Thoracic aorta (tissue), 2 donors: ENCODE measurements at places on chromosomes 11 and 22.

GRCh38 chr22:23497016-23497885 is 82.8 kb downstream of the IGLL1 start:
- DNase-seq: no peak

DNA sequence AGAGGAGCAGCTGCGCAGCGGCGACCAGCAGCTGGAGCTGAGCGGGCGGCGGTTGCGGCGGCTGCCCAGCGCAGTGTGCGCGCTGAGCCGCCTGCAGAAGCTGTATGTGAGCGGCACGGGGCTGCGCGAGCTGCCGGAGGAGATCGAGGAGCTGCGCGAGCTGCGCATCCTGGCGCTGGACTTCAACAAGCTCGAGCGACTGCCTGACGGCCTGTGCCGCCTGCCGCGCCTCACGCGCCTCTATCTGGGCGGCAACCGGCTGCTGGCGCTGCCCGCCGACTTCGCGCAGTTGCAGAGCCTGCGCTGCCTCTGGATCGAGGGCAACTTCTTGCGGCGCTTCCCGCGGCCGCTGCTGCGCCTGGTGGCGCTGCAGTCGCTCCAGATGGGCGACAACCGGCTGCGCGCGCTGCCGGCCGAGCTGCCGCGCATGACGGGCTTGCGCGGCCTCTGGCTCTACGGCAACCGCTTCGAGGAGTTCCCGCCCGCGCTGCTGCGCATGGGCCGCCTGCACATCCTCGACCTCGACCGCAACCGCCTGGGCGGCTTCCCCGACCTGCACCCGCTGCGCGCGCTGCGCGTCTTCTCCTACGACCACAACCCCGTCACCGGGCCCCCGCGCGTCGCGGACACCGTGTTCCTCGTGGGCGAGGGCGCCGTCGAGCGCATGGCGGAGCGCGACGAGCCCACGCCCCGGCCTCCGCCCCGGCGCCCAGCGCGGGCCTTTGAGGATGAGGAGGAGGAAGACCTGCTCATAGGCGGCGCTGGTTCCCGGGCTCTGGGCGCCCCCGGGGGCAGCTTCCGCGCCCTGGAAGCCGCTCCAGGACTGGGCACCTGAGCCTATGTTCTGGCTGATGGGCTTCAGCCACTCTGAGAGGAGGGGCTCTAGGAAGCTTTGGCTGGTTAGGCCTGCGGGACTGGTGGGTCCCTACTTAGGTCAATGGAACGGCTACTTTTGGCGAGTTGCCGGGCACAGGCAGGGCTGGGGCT is 787 bp downstream of the LRRC10B start:
- DNase-seq: no peak

GRCh38 chr11:2968341-2968900 is 23.7 kb downstream of the NAP1L4 start:
- no peak for DNase-seq

- DNase-seq: no peak
These were observed 6.3 kb downstream of the BBOX1 start for GRCh38 chr11:27046956-27047355.

DNA sequence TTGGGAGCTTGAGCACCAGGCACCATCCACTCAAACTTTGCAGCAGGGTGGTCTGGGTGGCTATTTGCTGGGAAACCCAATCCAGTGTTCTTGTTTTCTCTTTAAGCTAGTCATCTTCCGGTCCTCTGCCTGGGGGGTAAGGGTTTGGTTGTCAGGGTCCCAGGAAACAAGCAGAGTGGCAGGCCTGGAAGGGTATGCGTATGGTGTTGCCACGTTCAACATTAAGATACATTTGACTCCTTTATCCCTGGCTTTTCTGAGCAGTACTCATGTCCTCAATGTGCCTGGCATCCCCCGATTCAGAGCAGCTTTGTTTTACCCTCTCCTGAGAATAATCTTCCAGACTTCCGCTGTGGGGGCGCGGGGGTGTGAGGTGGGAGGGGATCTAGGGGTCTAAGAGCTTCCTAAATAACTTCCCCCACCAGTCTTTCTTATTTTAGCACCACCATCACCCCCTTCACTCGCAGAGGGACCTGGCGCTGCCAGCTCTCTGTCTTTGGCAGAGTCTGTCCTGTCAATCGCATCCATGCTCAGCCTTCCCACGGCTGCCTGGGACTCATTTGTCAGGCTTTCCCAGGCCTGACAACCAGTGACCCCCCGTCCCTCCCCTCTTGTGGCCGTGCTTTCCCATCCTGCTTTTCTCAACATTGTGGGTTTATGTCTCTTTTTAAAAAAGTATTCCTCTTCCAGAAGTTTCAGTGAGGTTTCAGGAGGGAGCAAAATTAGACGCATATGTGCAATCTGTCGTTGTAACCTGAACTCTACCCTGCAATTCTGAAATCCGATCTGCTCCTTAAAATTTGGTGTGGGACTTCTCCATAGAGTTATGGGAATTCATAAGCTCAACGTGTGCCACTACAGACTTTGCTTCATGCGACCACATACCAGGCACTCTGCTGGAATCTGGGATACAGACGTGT is 27.0 kb upstream of the RBFOX2 start:
- no peak for DNase-seq

GRCh38 chr11:79522626-79523025 is 81.8 kb upstream of the TENM4 start:
- DNase-seq: no peak

GRCh38 chr11:13261591-13262061 is 16.0 kb upstream of the BMAL1 start:
- DNase-seq: no peak

DNA sequence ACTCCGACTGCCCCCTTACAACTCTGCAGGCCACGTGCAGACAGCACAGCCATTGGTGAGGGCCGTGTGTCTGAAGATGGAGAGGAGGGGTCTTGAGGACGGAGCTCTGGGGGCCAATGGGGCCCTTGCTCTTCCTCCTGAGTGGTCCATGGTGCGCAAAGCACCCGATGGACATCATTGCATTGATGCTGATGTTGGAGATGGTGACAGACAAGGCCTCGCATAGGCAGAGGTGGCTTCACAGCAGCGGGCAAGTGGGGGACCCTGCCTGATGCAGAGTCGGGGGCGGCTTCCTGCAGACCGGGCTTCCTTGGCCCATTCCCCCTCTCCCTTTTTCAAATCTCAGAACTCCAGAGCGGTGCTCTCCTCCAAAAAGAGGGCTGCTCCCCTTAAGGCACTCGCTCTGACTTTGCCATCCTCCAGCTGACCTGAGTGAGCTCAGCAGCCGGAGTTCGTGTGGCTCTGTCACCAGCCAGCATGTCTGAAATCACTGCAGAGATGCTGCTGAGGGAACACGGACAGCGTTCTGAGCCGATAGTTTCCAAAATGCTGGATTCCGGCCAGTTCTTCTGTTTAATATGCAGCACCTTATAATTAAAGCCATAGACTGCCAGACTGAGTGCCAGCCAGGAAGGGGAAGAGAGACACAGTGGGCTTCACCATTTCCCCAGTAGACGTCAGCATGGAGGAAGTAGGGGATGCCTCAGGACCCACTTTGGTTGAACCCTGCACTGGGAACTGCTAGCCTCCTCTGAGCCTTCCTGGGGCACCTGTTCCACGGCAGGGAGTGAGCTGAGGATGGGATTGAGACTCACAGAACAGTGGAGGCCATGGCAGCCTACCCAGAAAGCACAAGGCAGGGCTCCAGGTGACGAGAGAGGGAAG is 278.2 kb downstream of the BRD1 start:
- DNase-seq: no peak

- DNase-seq: no peak
These were observed 84.4 kb downstream of the ARHGEF12 start for GRCh38 chr11:120420572-120420971.

DNA sequence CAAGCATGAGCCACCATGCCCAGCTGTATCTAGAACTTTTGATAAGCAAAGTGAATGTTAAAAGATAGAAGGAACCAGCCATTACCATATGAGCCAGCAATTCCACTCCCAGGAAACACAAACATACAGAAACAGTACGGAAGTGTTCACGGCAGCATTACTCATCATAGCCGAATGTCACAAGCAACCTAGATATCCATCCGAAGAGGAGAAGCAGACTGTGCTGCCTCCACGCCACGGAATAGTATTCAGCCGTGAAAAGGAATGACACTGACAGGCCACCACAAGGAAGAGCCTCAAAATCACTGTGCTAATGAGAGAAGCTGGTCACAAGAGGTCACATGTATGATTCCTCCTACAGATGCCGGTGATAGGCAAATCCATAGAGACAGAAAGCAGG is 17.6 kb upstream of the MGAT3 start:
- DNase-seq: no peak

DNA sequence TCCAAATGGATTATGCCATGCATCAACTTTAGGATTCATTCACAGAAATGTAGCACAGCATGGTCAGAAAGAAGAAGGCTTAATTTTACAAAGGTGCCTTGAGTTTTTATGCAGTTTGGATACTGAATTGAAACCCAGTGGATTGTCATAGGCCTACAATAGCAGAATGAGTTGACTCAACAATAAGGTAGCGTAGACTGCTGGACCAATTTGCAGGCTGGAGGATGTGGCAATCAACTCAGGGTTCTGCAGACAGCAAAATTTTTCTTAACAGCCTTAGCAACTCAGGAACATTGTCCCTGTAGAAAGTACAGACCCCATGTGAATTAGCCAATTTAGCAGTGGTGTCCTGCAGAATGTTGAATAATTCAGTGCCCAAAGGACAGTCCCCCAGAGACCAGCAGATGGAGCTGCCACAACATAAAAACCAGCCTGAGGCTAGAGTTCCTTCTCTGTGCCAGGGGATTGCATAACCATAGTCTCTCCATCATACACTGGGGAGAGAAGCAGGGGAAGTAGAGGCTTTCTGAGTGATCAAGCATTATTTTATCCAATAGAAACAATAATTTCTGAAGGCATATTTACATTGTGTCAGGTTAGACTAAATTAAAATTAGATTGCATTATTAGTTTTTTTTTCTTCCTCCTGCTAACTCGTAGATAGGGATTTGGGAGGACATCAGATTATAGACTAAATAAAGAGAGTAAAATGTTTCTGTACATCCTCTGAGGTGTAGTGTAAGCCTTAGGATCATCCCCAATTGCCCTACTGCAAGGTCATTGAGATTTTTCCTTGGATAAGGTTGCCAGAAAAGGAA is 20.3 kb upstream of the MRPL17 start:
- DNase-seq: no peak

GRCh38 chr22:48370508-48371325 is 1457.0 kb downstream of the BRD1 start:
- DNase-seq: no peak

- DNase-seq: no peak
These were observed 18.3 kb downstream of the TSSC4 start for GRCh38 chr11:2418693-2419360.

DNA sequence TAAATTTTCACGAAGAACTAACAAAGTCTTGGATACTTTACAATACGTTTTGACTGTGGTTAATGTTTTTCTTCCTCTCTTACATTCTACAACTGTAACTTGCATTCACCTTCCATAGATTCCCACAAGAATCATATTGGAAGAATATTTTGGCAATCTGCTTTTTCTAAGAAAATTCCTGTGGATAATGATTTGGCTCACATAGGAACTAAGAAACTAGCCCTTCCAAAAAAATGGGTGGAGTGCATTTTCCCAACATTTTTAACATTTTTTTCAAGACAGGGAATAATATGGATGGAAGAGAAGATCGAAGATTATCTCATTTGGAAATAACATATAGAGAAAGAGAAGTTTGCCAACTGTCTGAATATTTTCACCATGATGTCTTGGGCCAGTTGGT is 256.9 kb upstream of the POU2AF2 start:
- DNase-seq: no peak

GRCh38 chr11:65211293-65212105 is 29.8 kb downstream of the CAPN1 start:
- DNase-seq: no peak

DNA sequence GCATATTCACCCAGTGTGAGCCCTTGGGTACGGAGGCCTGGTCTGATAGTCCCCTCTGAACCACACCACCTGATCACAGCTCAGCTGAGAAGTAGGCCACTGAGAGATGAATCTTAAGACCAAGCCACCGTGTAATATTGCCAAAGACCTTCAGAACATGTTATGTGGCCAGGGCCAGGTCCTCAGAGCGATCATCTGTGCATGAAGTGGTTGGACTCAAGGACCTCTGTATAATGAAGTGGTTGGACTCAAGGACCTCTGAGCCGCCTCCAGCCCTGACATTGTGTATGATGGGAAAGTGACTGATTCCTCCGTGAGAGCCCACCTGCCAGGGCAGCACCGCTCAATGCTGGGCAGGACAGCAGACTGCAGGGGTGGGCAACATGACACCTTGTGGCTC is 70.2 kb downstream of the TP53I11 start:
- no peak for DNase-seq

DNA sequence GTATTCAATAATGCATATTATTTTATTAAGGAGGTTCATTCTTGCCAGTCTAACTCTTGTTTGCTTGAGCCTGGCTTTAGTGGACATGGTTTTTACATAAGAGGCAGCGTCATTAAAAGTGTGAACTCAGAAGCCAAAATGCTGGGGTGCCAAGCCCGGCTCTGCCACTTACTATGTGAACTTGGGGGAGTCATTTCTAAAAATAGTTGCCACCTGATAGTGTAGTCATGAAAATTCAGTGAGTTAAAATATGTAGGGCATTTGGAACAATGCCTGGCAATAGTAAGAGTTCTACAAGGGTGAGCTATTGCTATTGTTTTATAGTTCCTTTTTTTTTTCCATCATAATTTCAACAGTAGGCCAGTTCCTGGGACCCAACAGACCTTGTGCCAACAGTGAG is 49.9 kb downstream of the TENM4 start:
- DNase-seq: no peak

DNA sequence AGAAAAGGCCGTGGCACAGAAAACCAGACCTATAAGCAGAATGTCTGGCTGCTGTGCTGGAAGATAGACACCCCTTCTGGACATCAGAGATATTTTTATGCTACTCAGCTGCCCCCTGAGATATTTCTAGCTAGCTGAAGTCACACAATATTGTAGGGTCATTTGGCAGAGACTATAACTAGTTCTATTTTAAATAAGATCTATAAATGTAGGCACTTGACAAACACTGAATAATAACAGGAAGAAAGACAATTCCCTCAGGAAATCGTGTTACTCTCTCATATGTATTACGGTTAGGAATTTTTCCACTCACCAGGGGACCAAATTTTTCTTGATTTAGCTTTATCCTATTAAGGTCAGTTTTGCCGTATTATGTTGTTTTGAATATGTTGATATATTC is 845.4 kb downstream of the OPCML start:
- no peak for DNase-seq

DNA sequence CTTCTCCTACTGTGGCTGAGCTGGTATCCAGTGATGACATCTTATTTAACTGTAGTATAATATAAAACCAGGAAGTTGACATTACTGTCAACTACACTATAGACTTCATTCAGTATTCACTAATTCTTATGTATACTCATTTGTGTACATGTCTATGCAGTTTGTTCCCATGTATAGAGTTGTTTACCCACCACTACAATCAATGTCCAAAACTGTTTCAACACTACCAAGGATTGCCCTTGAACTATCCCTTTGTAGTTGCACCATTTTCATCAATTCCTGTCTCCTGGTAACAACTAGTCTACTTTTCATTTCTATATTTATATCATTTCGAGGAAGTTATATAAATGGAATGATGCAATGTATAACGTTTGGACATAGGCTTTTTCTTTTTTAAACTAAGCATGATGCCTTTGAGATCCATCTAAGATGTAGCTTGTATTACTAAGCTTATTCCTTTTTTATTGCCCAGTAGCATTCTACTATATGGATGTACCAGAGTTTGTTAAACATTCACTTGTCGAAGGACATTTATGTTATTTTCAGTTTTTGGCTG is 39.2 kb downstream of the TMEM135 start:
- DNase-seq: no peak
